Vagina (tissue), 2 donors: ENCODE measurements at places on chromosomes 6 and 20. TPM values are rescaled to one million over a fixed set of nuclear protein-coding genes. Genes with fewer than 3 reads are reported as not detected.

GRCh38 chr6:8844968-8845367, 409.6 kb upstream of the SLC35B3 start:
- H3K4me3 ChIP-seq, result no peak overlapping the region
- no peak for DNase-seq
- no peaks in the 10 kb centered on the region for H3K36me3 ChIP-seq
- H3K4me1 ChIP-seq, result no peaks in the 10 kb centered on the region
- H3K27ac ChIP-seq, result no peak overlapping the region

GRCh38 chr6:126795161-126795560, 323.3 kb upstream of the RSPO3 start:
- no peaks in the 10 kb centered on the region for H3K4me1 ChIP-seq
- no peaks in the 10 kb centered on the region for H3K27me3 ChIP-seq
- no peak overlapping the region for H3K27ac ChIP-seq

- no peak overlapping the region for H3K4me3 ChIP-seq
- no peaks in the 10 kb centered on the region for H3K4me1 ChIP-seq
- no peak overlapping the region for H3K27ac ChIP-seq
- no peaks in the 10 kb centered on the region for H3K27me3 ChIP-seq
- DNase-seq, result no peak
- H3K36me3 ChIP-seq, result no peaks in the 10 kb centered on the region
These were observed 428.6 kb downstream of the HACE1 start for GRCh38 chr6:104431096-104431495.

PRICKLE4 gene
- total RNA-seq, result 10.1 TPM
